CD4-positive, alpha-beta T cell treated with Interferon gamma for 1 hour (primary cell): ENCODE measurements at places on chromosomes 1 and 21.
A peak's percentile ranks its signal among the peaks of the same experiment; 100 is the strongest.

GRCh38 chr1:150807249-150808023, 624 bp downstream of the CTSK start:
- no peak for DNase-seq

DNA sequence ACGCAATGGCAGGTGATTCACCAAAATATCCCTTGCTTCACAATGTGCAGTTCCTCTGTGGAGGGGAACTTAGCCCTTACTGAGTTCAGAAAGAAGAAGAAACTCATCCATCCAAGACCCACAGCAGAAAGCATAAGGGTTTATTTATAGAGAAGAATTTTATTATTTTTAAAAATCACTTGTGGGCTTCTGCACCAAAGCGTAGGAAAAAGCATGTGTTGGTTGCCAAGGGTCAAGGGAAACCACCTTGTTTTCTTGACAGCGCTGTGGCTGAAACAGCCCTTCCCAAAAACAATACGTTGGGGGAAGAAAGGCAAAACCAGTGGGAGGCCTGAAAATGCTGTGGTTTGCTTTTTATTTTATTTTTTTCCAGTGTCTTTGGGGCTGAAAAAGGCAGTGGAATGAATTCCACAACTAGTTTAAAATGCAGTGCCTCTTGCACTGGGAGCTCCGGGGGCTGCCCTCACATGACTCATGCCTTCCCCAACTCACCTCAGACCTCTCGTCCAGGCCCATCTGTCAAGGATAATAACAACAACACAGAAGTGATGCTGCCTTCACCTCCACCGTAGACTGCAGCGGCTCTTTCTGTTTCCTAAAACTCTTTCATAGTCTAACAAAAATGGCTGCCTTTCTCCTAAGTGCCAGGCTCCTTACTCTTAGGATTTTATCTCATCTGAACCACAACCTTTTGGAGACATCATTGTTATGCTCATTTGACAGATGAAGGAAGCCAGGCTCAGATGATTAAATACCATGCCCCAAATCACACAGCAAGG, 224.2 kb upstream of the JUN start:
- DNase-seq = no peak

DNA sequence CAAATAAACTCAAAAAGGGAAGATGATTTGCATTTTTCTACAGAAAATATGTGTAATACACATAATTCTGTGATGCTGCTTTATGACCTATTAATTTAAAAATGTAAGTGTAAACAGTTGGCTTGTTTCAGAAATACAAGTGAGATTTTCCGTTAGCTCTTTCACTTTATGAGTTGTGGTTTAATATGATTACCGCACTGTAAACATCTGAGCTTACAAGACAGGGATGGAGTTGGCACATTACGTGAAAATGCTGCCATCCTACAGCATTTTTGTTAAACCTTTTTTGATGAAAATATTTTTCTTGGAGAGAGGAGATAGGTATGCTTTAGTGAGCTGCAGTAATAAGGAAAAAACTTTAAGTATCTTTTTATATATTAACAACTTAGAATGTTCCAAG, 426.8 kb upstream of the ADAMTS5 start:
- DNase-seq = no peak

- peak; percentile 69 for DNase-seq
These were observed at the start of gene NOS1AP for GRCh38 chr1:162069334-162070093. Gene NOS1AP (plus strand): TSS chr1:162069691. CDS start chr1:162070178, 487 bp downstream.

- DNase-seq = no peak
These were observed 202.6 kb downstream of the PDE4B start for GRCh38 chr1:65995336-65995735.

GRCh38 chr1:177847843-177848242, 122.0 kb downstream of the SEC16B start:
- DNase-seq = no peak

GRCh38 chr1:112744009-112744578, 29.0 kb upstream of the PPM1J start:
- DNase-seq = no peak

DNA sequence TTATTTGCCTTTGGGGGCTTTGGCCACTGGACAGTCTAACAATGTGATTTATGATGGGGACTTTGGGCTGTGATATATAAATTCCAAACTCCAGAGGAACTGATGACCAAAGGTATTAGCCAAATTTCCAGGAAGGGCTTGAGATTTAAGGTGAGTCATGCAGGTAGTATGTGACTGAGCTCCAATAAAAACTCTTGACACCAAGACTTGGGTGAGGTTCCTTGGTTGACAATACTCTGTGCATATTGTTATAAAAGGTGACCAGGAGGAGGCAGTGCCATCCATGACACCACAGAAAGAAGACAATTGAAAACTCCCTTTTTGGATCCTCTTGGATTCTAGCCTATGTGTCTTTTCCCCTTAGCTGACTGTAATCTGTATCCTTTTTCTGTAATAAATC, 392.7 kb upstream of the LRRC7 start:
- no peak for DNase-seq

DNA sequence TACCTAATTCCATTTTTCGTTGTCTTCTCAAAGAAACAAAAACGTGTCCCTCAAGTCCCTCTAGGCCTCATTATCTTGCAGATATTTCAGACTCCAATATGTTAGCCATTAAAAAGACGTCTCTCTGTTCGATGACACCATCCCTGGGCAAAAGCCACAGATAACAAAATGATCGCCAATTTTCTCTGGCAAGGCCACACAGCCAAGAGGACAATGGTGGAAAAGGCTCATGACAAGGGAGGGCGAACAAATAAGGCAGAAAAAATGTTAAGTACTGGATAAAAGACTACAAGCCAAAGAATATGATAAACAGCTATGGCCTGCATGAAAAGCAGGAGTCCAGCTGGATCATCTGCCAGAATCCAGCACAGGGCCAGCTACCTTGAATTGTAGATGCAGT, 82.9 kb downstream of the TBX15 start:
- DNase-seq = no peak

- no peak for DNase-seq
These were observed 37.6 kb upstream of the CAMTA1 start for GRCh38 chr1:6747674-6748073.

GRCh38 chr1:230792691-230793462, 45.7 kb downstream of the CAPN9 start:
- no peak for DNase-seq

DNA sequence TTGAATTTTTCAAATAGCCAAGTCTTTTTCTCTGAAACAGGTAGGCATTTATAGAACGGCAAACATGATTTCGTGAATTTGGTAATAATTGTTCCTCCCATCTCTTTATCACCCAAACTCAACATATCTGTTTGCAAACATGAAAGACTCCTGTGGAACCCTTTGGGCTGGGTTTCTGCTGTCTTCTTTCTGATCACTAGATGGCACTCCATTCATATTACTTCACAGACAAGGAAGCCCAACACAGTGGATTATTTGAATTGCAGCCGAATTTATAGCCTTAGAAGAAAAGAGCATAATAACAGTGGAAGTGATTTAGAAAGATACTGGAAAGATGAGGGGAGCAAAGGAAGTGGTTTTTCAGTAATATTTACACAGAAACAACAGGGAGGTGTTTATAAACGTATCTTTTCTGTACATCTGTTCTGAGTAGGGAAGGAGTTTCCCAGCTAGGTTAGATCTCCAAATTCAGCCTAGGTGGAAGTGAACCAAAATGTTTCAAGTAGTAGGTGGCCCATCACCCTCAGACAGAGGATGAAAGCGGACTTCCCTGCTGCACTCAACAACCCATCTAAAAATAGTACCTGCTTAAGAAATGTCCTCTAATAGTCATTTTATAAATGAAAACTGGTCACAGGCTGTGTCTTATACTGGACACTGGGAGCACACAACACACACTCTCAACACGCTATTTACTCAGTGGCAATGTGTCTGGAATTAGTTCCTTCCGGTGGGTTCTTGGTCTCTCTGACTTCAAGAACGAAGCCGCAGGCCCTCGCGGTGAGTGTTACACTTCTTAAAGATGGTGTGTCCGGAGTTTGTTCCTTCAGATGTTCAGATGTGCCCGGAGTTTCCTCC, 67.6 kb downstream of the MAP3K21 start:
- no peak for DNase-seq

DNA sequence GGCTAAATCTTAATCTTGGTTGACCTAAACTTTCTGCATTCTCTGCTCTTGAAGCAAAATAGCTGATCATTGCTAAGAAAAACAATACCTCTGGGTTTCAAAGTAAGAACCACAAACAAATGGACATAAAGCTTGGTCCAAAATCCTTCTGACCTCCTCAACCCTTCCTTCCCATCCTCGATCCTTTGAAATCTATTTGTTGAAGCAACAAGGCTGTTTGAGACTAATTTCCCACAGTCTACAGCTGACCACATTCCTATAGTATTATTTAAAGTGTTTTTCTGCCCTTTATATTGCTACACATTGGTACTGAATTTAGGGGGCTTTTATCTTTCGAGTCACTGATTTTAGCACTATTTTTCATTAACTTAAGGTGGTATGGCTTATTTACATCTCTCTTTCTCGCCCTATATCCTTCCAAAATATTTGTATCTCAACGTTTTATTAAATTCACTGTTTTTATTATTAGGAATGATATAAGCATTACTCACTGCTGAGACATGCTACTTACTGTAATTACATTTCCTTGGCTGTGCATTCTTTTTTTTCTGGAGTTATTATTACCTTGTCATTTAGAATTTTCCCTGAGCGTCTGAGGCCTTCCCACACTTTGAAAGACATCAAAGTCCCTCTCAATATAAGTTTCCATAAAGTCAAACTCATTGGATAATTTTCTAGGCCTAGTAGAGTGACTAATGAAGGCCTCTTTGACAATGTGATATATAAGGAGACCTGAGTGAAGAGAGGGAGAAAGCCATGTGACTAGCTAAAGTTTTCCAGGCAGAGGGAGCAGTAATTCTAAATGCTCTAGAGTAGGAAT, 73.9 kb downstream of the RAB3GAP2 start:
- no peak for DNase-seq

DNA sequence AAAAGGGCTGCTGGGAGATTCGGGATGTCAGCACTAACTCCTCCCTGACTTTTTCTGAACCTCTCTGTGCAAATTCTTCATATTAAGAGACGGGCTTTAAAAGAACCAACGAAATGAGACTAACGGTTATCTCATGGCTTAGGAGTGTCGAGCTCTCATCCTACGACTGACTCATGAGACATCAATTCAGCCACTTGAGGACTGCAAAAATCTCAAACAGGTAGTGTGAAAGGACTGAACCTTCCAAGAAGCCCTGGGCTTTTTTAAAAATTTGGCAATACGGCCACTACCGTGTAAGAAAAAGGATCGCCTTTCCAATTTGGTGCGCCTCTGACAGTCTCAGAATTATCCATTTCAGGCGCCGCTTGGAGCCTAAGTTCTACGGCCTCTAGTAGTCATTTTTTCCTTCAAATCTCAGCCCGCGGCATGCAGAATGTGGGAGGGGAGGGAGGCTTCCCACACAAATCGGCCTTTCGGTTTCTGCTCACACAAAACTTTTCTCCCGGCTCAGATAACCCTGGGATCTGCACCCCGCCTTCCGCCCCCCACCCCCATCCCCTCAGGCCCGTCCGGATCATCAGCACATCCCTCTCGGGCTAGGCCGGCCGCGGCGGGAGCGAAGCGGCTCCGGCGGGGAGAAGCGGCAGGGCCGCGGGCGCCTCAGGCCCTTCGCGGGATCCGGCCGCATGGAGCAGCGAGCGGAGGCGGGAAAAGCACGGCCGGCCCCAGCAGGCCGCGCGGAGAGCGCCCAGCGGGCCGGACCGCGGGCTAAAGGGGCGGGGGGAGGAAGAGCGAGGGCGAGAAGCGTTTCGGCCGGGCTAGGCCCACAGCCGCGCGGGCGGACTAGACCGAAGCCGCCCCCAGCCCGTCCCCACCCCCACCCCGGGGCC, 618 bp downstream of the HNRNPR start:
- DNase-seq = no peak

DNA sequence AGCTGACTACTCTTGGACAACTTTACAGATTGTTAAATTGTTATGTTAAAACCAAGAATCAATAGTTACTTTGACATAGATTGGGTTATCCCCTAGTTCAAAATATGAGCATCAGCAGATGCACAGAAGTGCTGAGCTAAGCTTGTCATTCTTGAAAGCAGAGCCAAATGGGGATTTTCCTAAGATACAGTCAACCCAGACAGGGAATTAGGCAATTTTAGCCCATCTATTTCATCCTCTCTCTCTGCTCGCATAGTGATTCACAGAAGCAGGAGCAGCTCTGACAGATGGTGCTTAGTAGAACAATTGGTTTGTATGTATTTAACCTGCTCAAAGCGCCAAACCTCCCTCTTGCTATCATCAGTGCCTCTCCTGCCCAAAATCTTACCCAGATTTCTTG, 27.9 kb upstream of the PRRC2C start:
- DNase-seq = no peak

- no peak for DNase-seq
These were observed 16.1 kb downstream of the PRR9 start for GRCh38 chr1:153233448-153233847.

DNA sequence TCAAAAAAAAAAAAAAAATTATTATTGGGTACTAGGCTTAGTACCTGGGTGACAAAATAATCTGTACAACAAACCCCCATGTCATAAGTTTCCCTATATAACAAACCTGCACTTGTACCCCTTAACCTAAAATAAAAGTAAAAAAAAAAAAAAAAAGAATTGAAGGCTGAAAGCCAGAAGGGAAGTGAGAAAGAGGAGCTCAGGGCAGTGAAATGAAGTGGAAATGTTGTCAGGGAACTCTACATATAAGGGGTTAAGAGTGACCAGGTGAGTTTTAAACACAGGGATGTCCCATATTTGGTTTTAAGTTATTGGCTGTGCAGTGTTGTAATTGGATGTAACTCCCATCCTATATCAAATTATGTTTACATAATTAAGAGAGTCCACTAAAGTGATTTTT, 85.7 kb upstream of the ABCD3 start:
- no peak for DNase-seq

DNA sequence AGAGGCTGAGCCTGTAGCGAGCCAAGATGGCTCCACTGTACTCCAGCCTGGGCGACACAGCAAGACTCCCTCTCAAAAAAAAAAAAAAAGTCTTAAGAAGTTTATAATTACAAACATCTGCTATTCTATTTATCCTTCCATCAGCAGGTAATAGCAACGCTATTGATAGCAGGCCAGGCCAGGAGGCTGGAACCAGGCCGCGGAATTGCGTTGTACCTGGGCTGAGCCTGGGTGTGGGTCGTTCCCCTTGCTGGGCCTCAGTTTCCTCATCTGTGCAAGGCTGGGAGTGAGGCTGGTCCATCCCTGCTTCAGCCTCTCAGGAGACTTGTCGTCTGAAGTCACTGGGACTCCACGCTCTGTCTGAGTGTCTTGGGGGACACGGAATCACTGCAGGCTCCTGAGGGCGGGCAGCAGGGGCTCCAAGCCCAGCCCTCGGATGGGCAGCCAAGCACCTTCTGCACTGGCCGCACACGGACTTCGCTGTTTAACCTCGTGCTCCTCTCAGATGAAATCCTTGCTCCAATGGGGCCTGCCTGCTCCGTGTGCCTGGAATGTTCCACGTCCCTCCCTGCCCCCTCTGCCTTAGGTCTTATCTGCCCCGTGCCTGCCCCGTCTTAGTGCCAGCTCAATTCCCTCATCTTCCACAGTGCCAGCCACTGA, 103.9 kb upstream of the C1orf174 start:
- no peak for DNase-seq

DNA sequence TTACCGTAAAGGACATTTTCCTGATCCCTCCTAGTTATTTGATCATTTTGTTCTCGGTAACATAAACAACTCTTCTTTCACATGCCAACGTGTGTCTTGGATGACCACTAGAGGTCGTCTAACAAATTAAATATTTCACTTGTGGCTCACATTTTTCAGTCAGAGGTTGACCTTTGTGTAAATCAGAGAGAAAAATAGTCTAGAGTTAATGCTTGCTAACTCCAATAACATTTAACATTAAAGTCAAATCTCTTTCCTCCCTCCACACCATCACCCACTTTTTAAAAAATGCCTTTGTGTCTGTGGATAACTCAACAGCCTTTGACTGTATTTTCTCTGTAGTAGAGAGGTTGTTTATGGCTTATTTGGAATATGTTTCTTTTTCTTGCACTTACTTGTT, 220.5 kb upstream of the B3GALT2 start:
- DNase-seq = no peak
